A549 treated with Mapracorat at 1 μM for 4 hours (cell line): ENCODE measurements at places on chromosomes 3 and 15. TPM values are rescaled to one million over a fixed set of nuclear protein-coding genes. Genes with fewer than 3 reads are reported as not detected.

Gene TMEM212
- total RNA-seq: not detected in 5 replicates

Gene LDHAL6B
- not detected in 5 replicates for total RNA-seq

Gene ISLR
- total RNA-seq: 0.22 to 0.50 TPM (median 0.39 TPM) in 5 replicates

Gene CDV3
- total RNA-seq: 107 to 130 TPM (median 116 TPM) in 5 replicates

Gene SLC9C1
- not detected in 5 replicates for total RNA-seq

Gene DNAH12
- total RNA-seq: 0.02 to 0.09 TPM (median 0.03 TPM) in 4 of 5 replicates, not detected in the other
